ENCODE measurements at places on chromosomes 16 and 17.

GRCh38 chr16:70678898-70679670 is 6.8 kb downstream of the MTSS2 start:
- DNase-seq: peak; percentile 9

DNA sequence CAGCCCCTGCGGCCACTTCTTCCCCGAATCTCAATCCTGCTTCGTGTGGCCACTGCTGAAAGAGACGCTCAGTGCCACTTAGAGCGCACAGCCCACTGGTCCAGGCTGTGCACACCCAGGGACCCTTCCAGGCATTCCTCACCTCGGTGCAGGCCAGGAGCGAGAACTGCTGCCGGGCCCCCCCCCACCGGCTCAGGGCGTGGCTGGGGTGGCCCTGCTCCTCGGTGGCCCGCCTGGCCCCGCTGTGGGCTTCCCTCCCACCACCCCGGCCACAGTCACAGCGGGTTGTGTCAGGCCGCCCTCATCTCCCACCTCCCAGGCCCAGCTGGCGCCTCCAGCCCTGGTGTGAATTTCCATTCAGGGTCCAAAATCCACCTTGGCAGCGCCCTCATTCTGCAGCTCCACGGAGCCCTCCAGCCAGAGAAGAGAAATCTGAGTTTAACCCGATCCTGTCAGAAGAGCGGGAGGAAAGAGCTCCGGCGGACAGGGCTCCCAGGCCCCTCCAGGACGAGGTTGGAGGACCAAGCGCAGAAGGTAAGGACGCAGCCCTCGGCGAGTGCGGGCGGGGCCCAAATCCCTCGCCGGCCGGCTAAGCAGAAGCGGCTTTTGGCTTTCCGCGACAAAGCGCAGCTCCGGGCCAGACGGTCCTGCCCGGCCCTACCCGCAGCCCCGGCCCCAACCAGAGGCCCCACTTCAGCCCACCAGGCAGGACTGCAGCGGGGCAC is 12.0 kb downstream of the TBC1D16 start:
- DNase-seq: no peak

DNA sequence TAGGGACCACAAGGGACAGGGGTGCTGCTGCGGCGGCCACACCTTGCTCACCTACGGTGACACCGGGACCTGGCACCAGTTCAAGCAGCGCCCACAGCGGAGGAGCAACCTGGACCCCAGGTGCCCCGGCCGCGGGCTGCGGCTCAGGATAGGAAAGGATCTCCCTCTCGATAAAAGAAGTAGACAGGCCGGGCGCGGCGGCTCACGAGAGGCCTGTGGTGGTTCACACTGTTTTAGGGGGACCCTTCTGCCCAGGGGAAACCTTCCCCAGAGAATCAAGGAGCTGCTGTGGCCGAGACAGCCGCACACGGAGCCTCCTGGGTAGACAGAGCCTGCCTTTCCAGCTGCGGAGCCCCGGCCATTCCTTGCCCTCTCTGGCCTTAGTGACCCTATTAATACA is 17.9 kb upstream of the ATP2A3 start:
- no peak for DNase-seq

DNA sequence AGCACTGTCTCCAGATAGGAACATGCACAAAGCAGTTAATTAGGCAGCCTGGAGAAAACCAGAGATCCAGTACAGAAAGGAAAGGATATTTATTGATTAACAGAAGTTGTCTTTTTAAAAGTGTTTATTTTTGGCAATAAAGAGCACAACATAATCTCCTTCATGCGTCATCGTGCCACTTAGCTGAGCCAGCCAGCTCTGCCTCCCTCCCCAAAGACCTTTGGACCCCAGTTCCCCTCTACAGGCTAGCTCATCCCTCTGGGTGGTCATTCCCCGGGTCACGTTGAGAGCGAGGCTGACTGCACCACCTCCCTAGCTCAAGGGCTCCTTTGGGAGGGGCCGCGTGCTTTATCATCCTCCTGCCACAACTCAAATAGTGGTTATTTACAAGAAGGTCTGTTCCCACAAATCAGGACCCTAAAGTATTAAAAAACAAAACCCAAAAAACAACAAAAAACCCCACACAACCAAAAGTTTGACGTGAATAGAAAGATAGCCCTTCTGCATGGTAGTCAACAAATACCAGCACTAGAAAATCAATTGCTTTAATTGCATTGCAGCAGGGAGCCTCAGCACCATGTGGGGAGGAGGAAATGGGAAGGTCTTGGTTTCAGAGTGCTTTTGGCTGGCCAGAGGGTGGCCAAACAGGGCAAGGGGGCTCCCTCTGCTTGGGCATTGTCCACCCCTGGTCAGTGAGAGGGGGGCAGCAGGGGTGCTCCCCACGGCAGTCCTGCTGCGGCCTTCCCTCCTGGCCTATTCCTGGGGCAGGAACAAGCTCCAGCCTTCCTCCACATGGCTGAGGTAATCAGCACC is 9.6 kb downstream of the POLR2C start:
- no peak for DNase-seq

DNA sequence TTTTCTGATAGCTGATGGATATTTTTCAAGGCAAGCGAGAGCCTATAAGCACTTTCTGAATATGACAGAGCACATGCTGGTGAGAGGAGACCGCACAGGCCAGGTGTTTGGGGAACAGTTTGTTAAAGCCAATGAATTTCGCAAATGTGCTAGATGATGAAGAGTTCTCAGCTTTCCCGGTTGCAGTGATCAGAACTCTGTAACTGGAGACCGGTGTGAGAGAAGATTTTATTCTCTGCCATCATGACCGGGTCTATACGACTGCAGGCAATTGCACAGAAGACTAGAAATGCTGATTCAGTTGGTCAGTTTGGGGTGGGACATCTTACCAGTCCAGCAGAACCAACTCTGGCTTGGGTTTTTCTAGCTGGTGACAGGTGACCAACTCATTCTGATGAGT is 25.4 kb downstream of the SMTNL2 start:
- no peak for DNase-seq

DNA sequence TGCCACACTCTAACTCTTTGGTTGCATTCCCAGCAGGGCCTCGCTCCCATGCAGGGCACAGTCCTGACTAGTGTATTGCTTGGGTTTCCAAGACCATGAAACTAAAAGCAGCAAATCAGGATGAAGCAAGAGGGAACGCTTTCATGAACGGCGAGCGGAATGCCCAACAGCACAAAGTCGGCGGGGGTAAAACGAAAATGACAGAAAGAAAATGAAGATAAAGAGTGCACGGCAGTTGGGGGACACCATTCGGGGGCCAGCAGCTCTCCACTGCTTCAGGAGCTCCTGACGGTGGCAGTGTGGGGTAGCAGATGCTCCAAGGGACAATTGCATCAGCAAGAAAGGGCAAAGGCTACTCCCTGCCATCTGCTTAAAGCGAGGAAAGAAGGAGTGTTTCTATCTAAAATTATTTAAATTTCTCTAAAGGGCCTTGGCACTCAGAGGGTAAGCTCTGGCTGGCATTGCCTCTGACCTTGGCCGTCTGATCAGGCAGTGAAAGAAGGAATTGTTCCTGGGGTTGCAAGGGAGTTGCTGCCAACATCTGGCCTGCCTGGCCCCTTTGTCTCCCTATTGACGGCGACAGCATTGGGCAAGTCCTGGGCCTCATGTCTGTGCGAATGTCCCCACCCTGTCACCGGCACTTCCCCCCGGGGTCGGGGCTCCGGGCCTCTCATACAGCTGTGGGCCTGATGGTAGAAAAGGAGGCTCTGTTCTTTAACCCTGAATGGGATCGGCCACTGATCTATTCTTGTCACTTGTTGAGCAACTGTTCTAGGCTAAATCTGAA is 138.2 kb downstream of the CMIP start:
- DNase-seq: peak; percentile 95

DNA sequence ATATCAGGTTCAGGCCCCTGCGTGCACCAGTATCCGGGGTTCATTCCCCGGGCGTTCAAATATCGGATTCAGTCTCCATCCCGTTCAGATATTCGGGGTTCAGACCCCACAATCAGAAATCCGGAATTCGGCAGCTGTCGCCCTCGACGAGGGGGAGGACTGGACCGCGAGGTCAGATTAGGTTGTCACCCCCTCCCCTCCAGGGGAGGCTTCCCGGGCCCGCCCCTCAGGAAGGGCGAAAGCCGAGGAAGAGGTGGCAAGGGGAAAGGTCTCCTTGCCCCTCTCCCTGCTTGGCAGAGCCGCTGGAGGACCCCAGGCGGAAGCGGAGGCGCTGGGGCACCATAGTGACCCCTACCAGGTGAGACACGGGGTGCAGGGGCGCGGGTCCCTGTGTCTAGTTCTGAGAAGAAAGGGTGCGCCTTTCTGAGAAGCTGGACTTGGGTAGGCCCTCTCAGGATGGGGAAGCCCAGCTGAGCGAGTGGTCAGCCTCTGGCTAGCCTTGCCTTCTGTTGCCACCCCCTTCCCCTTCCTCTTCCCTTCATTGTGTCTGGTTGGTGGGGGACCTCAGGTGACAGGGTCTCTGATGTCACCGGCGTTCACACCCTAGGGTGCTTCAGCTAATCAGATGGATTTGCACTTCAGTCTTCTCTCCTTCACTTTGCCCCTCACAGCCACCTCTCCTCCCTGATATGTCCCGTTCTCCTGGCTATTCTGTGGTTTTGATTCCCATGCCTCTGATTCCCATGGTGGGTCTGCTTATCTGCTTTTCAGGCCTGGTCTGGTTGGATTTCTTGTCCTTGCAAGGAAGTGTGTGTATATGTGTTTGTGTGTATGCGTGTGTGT is 844 bp downstream of the TAOK2 start:
- peak; percentile 83 for DNase-seq

- no peak for DNase-seq
Measured at GRCh38 chr16:26840691-26841090, 226.0 kb upstream of the C16orf82 start.

DNA sequence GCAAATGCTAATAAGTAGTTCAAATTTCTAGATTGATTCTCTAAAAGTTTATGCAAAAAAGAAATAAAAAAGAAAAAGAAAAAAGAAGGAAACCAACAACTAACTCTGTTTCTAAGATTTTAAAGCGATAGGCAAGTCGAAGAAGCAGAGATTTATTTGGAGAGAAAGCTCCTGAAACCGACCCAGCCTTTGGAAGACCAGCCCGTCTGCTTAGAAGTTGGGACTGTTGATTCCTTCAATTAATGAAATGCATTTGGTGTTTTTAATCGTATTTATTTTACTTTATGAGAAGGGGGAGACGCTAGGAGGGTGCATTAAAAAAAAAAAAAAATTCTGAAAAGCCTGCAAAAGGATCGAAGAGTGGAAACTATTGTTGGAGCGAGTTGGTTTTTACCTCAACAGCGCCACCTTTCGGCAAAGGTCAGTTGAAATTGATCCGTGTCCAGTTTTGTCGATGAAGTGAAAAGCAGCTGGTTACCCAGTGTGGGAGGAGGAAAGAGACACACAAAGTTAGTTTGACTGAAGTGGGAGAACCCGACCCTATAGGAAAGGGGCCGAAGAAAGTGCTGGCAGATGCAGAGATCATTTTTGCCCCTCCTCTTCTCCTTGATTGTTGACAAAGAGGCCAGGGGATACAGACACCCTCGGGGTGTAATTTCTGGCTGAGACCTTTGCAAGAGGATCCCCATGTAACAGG is 1.5 kb upstream of the MAF start:
- DNase-seq: peak; percentile 94

DNA sequence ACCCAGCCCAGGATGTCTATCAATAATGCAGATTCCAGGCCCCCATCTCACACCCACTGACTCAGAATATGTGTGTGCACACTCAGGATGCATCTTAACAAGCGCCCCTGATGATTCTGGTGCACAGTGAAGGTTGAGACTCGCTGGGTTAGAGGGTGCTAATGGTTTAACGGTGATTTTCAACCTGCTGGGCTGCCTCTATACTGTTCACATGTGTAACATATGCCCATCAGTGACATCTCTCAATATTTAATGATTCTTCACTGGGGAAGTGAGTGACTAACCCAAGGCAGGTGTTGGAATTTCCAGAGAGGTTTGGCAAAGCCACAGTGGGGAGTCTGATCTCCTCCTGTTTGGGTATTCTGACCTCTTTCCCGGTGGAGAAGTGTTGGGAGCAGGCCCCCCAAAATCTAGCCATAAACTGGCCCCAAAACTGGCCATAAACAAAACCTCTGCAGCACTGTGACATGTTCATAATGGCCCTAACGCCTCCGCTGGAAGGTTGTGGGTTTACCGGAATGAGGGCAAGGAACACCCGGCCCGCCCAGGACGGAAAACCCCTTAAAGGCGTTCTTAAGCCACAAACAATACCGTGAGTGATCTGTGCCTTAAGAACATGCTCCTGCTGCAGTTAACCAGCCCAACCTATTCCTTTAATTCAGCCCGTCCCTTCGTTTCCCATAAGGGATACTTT is 4.1 kb upstream of the DOC2B start:
- DNase-seq: no peak

DNA sequence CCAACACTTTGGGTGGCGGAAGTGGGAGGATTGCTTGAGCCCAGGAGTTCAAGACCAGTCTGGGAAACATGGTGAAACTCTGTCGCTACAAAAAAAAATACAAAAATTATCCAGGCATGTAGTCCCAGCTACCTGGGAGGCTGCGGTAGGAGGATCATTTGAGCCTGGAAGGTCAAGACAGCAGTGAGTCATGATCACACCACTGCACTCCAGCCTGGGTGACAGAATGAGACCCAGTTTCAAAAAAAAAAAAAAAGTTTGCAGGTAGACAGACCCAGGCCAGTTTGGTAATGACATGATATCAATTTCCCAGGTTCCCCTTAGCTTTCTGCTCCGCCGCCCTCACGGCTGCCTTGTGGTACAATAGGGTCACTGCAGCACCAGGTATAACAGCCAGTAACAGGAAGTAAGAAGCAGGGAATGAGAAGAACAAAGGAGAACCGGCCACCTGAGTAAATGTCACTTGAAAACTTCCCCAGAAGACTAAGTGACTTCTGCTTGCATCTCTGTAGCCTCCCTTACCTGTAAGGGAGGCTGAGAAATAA is 201.2 kb upstream of the HSBP1 start:
- DNase-seq: no peak

GRCh38 chr16:90077240-90077756 is at the start of gene PRDM7:
Gene PRDM7, minus strand, starts transcription at chr16:90077331. Its CDS starts 1,421 bp downstream, at chr16:90075910.
- DNase-seq: peak; percentile 99

- no peak for DNase-seq
Measured at GRCh38 chr17:14664511-14664910, 363.6 kb downstream of the HS3ST3B1 start.

DNA sequence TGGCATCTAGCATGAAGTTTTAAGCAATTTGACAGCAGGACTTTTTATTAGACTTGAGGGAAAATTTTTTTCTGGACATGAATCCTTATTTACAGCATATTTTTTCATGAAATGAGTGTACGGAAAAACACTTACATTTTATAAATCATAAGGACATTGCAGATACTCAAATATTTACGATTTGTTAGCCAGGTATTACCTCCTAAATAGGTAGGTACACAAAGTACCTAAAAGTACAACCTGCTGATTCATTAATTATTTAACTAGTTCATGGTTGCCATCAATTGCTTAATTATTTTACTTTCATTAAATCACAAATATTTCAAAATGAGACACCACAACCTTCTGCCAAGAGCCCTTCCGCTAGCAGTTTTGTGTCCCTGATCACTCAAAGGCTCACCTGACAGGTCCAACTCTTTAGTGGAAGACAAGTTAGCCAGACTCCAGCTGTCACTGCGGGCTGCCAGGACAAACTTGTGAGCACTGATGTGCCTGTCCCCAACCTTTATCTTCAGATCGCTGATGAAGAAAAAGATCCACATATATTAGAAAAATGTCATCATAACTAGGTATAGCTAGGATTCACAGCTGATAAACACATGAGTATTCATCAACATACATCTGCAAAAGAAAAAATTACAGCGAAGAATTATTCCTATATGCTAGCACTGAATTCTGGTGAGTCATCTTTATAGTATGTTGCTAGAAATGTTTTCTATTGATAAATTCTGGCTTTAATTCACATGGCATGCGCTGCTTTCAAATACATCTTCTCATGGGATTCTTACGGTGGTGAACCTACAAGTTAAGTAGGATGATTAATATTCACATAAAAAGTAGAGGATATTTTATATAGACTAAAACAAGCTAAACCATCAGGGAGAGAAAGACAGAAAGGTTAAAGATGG is 28.2 kb downstream of the ANKFY1 start:
- no peak for DNase-seq

Data from posterior cingulate gyrus (tissue), 11 donors.